ENCODE measurements at places on chromosomes 2 and 18. TPM values are rescaled to one million over a fixed set of nuclear protein-coding genes. Genes with fewer than 3 reads are reported as not detected.
A peak's percentile ranks its signal among the peaks of the same experiment; 100 is the strongest.

- no peak for DNase-seq
These were observed 58.4 kb upstream of the CAVIN2 start for GRCh38 chr2:191905336-191905735.

GRCh38 chr2:158750458-158751125 lies 44.5 kb upstream of the DAPL1 start:
- DNase-seq: no peak

- DNase-seq: no peak
These were observed 971 bp upstream of the FBXO41 start for GRCh38 chr2:73285159-73285739.

- no peak for DNase-seq
These were observed 164.5 kb upstream of the NCK2 start for GRCh38 chr2:105580216-105580615.

DNA sequence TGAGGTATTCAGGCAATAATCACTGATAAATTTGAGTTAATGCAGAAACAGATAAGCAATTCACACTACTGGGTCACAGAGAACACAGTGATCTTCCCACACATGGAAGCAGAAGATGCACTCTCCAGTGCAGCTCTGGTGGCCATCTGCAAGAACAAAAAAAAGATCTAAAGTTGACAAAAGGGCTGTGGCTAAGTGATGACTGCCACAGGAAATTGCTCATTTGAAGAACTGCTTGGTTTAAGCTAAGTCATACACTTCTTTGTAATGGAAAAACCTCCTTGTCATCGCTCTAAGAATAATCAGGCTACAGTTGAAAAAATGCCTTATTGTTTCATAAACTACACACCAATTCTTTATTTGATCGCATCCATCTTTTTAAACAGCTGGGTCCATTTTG lies 115.1 kb downstream of the DTNB start:
- peak; percentile 54 for DNase-seq

C2orf78 gene
- total RNA-seq: not detected

RPRM gene
- not detected for total RNA-seq

DNA sequence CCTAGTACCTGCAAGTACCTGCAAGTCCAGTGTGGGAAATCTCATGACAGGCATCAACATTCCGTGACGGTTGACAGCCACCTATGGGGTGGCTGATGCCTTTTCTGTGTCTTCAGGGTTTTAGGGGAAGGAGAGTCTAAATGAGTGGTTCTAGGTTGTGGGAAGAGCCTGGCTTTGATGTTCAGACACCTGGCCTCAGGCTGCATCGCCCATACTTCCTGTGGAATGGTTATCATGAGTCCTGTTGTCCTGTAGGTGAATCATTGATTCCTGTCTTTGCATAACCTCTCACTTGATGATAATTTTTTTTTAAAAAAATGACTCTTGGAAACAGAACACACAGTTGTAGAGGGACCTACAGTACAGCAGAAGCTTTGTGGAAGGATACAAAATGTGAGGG lies 108.9 kb downstream of the NEDD4L start:
- peak; percentile 25 for DNase-seq

GRCh38 chr18:59846814-59847490 lies 52.8 kb upstream of the PMAIP1 start:
- peak; percentile 72 for DNase-seq

GRCh38 chr2:220104871-220105351 lies 477.5 kb downstream of the SLC4A3 start:
- DNase-seq: peak; percentile 63

GRCh38 chr2:227228061-227228667 lies 63.7 kb downstream of the COL4A3 start:
- peak; percentile 59 for DNase-seq

GRCh38 chr2:20566331-20566730 lies 84.6 kb downstream of the HS1BP3 start:
- DNase-seq: no peak

DNA sequence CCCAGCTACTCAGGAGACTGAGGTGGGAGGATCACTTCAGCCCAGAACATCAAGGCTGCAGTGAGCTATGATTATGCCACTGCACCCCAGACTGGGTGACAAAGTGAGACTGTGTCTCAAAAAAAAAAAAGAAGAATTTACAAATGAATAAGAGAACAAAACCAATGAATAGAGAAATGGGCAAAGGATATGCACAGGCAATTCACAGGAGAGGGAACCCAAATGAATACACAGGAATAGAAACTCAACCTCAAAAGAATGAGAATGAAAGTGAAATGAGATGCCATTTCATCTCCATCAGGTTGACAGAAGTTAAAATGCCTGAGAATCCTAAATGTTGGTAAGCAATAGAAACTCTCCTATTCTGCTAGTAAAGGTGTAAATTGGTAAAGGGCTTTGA lies 40.2 kb downstream of the CFAP221 start:
- no peak for DNase-seq

GRCh38 chr2:105052773-105053172 lies 14.9 kb downstream of the MRPS9 start:
- no peak for DNase-seq

GRCh38 chr18:58451115-58451971 lies 177.5 kb downstream of the ALPK2 start:
- DNase-seq: no peak

DNA sequence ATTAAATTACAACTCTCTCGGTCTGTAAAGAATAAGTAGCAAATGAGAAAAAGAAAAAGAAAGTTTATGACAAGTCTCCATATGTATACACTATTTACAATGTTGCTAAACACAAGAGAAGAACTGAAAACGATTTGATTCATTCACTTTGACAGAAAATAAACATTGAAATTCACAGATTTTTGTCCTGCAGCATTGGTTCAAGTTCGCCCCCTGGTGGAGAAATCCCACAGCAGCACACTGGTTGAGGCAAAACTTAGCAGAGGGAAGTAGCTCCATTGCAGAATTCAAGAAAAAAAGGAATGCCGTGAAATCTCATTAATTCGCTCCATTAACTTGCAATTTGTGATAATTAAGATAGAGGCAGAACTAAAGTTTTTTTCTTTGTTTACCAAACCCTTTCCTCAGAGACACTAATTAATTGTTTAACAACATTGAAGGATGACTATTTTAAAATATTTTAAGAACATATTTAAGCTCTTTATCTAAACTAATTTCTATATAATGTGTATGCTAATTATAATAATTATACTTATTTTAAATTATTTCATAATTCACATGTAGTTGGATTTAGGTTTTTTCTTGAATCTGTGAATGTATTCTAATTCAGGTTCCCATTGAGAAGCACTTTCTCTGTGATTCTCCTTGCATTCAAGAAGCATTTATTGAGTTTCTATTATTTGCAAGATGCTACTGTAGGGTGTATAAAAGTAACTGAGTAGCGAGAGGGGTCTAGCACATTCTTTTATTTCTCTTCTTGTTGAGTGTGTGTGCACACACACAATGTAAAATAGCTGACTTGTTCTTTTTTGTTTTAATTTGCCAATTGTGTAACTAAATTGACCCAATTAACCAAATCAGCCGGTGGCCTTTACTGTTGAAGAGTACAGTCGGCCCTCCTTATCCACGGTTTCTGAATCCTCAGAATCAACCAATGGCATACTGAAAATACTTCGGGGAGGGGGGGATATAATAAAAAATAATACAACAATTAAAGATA lies 74.1 kb downstream of the COL4A3 start:
- peak; percentile 26 for DNase-seq

LBX2 gene
- total RNA-seq: not detected

GRCh38 chr18:10234281-10234680 lies 220.2 kb upstream of the APCDD1 start:
- peak; percentile 64 for DNase-seq
